ENCODE measurements at places on chromosomes 6 and 20.

DNA sequence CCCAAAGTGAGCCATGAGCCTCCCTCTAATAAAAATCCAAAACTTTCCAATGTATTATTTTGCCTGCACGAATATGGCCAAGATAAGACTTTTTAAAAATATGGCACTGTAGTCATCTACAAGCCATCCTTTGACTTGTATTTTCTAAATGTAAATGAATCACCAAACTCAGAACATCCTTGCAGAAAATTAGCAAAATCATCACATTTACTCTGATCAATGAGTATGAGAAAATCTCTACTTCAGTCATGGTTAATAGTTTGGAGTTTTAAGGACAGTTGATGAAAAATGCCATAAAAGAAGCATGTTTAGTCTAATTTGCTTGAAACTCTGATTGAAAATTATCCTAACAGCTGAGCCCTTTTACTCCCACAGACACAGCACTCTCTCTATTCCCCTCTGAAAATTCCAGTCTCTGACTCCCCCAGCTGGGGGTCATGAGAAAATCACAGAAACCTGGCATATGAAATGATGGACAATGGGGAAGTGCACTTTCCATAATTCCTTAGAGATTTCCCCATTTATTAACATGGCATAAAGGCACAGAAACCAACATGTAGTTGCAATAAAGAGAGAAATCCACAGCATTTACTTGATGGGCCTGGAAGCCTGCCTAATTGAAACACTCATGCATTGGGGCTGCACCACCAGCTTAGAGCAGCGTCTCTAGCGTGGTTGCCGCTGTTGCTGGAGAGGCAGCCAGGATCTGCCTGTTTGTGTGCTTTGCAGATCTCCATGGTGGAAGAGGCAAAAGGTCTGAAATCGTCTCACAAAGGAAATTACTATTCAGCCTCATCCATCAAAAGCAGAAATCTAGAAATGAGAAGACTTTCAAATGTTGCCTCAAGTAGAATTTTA lies 214.0 kb downstream of the WDR27 start:
- no peak for DNase-seq

DNA sequence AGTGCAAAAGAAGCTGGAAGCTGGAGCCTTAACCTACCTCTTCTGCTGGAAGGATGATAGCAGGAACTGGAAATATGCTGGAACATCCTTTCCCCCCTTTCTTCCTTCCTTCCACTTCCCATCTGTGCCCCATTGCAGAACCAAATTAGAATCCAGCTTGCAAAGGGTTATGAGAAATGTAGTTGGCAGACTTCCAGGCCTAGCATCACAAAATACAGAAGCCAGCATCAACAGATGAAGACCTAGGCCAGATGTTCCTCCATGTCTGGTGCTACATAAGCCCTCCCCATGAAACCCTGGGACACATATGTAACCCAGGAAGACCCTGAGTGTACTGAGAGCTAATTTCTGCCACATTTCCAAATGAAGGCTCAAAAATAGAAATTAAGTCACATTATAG lies 40.0 kb upstream of the TFAP2B start:
- DNase-seq = no peak

DNA sequence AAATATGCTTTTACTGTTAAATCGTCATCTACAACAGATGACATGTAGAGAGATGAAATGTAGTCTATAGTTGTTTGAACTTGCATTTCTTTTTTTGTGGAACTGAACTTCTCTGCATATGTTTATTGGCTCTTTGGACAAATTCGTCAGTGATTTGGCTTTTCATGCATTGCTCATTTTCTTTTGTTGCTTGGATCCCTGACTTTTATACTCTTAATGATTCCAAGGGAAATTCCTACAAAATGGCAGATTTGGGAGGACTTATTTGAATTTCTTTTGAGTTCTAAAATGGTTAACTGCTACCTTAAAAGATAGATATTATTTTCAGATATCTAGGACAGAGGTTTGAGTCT lies 65.4 kb downstream of the UTRN start:
- DNase-seq = no peak

DNA sequence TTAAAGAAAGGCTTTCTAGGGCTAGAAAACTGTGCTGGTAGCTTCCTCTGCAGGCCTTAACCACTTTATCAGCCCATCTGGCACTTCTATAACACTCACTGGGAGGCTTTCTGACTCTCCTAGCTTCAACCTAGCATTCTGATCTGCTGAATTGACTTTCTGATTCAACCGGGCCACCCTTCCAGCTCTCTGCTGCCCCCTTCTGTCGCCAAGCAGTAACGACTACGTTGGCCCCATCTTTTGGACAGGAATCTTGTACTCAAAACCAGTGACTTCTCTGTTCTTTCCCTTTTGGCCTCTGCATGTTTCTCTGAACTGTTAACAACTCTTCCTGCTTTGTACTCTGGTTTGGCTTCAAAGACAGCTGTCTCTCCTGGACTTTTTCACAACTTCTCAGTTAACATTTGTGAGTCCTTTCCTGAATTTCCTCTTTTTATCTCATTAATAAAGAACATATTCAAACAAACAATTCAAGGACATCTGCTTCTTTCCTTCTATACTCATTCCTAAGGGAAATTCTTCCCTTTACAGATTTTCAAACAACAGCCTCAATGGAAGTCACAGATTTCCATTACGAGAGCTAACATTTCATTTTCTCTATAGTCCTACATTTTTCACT lies 43.9 kb upstream of the FAM135A start:
- DNase-seq = peak; percentile 60

- DNase-seq = peak; percentile 15
Measured at GRCh38 chr6:88725111-88725975, 238.1 kb downstream of the RNGTT start.

GRCh38 chr6:163806755-163807499 lies 392.4 kb downstream of the QKI start:
- no peak for DNase-seq

- DNase-seq = no peak
Measured at GRCh38 chr20:38903335-38903734, 22.9 kb upstream of the FAM83D start.

- no peak for DNase-seq
Measured at GRCh38 chr20:37479925-37480691, 40.9 kb upstream of the NNAT start.

- no peak for DNase-seq
Measured at GRCh38 chr20:32941155-32941885, 62.9 kb downstream of the SUN5 start.

GRCh38 chr6:105380634-105381033 lies 22.2 kb downstream of the PREP start:
- no peak for DNase-seq

GRCh38 chr6:156507106-156507505 lies 270.1 kb upstream of the ARID1B start:
- DNase-seq = no peak

DNA sequence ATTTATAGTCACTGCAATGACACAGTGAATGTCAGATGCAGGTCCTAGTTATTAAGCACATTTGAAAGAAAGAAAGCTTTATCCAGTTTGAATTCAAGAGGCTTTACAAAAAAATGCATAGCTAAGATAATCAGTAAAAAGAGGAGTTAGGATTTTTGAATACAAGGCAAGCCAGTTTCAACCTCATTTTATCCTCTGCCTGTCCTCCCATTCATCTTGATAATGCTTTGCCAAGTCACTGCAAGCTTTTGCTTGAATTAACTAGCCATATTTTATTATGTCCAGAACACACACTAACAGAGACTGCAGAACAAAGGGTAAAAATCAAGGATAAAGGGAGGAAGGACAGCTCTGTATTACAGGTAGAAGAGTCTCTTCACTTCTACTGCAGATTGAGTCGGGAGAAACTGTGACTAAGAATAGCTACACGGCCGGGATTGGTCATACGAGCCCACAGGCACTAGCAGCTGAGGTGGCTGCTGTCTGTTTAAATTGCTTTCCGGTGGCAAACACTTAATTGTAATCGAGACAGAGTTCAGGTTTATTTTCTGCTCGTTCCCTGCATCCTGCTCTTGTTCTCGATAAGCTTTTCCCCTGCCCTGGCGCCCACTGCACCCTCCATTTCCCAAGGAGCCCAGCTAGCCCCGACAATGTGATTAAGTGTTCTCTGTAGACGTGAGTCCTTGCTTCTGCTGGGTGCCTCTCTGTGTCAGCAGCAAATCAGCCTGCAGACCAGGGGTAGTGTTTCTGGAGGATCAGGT lies 30.5 kb upstream of the AKAP12 start:
- no peak for DNase-seq

DNA sequence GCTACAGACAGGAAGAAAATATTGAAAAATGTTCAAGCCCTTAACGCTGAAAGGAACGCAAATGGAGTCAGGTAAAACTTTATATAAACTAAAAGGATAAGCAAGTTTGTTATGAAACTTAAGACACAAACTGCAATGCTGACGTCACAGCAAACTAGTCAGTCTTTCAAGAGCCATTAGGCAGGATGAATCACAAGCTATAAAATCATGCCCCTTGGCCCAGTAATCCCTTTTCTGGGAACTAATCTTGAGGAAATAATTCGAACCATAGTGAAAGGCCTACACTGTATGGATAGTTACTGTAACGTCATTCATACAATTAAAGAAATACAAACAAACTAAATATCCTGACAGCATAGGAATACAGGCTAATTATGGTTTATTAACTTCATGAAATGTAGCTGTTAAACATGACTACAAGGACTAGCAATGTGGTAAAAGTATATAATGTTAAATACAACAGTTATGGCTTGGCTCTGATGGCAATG lies 42.7 kb upstream of the HINT3 start:
- no peak for DNase-seq
